ENCODE measurements at places on chromosomes 13 and 19.
A peak's percentile ranks its signal among the peaks of the same experiment; 100 is the strongest.

DNA sequence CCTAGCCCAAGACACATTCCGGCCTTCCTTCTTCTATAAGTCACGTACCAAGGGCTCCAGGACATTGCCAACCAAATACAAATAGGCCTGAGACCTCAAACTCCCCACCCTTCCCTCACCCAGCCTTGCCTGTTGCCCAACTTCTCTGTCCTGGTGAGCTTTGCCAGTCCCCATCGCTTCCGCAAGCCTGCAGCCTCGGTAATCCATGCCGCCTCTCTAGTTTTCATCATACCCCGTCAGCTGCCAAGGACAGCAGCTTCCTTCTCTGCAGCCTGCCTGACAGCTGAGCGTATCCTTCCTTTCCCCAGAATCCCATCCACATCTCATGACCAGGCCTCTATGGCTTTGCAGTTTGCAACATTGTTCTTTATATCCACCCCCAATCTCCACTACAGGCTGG is 36.6 kb upstream of the POMP start:
- H3K27me3 ChIP-seq = no peaks in the 10 kb centered on the region
- no peaks in the 10 kb centered on the region for H3K4me1 ChIP-seq
- H3K36me3 ChIP-seq = no peaks in the 10 kb centered on the region
- H3K27ac ChIP-seq = no peak overlapping the region
- DNase-seq = no peak

- DNase-seq = no peak
- H3K27me3 ChIP-seq = no peaks in the 10 kb centered on the region
- no peaks in the 10 kb centered on the region for H3K36me3 ChIP-seq
- H3K4me3 ChIP-seq = no peak overlapping the region
- no peaks in the 10 kb centered on the region for H3K4me1 ChIP-seq
Observed at GRCh38 chr13:21243045-21243897, 66.8 kb downstream of the MRPL57 start.

GRCh38 chr19:44955505-44956439 is 592 bp downstream of the CLPTM1 start:
- DNase-seq = no peak
- peak overlapping the region; percentile 98 for H3K4me3 ChIP-seq
- H3K27ac ChIP-seq = peak overlapping the region; percentile 78
- no peaks in the 10 kb centered on the region for H3K27me3 ChIP-seq
- no peaks in the 10 kb centered on the region for H3K36me3 ChIP-seq

- no peaks in the 10 kb centered on the region for H3K4me1 ChIP-seq
- DNase-seq = no peak
- H3K27ac ChIP-seq = no peak overlapping the region
- H3K36me3 ChIP-seq = no peaks in the 10 kb centered on the region
- H3K27me3 ChIP-seq = no peaks in the 10 kb centered on the region
Observed at GRCh38 chr19:10365518-10365917, 14.9 kb downstream of the TYK2 start.

DNA sequence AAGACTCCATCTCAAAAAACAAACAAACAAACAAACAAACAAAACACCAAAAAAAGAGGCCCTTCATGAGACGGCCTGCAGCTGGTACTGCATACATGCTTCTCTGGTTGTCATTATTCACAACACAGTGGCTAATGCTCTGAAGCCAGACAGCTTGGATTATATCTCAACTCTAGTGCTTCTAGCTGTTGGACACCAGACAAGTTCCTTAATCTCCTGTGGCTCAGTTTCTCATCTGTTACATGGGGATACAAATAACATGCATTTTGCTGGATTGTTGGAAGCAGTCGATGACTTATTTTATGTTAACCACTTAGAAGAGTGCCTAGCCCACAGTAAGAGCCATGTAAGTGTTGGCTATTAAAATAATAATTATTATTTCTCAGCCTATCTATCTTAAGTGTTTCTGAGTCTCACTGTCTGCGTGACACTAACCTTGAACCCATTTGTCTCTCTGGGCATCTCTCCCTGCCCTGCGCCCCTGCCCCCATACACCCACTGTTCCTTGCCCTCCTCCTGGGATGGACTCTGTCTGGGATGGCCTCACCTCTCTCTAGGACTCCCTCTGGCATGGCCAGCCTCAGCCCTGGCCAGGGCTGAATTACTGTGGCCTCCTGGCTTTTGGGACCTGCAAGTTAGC is 3.1 kb upstream of the JUNB start:
- peak overlapping the region; percentile 99 for H3K27ac ChIP-seq
- peaks cover 2% of the 10 kb centered on the region for H3K36me3 ChIP-seq
- no peak for DNase-seq
- no peaks in the 10 kb centered on the region for H3K27me3 ChIP-seq
- no peak overlapping the region for H3K4me3 ChIP-seq

- peaks cover 6% of the 10 kb centered on the region for H3K4me1 ChIP-seq
- H3K27ac ChIP-seq = peak overlapping the region; percentile 9
- no peak for DNase-seq
- no peaks in the 10 kb centered on the region for H3K27me3 ChIP-seq
- peak overlapping the region; percentile 14 for H3K4me3 ChIP-seq
- no peaks in the 10 kb centered on the region for H3K36me3 ChIP-seq
Observed at GRCh38 chr13:95403349-95404140, 102.3 kb upstream of the ABCC4 start.

GRCh38 chr19:35897706-35898451 is 2.5 kb downstream of the NFKBID start:
- no peak for DNase-seq
- peak overlapping the region; percentile 90 for H3K27ac ChIP-seq
- H3K27me3 ChIP-seq = no peaks in the 10 kb centered on the region
- H3K4me3 ChIP-seq = peak overlapping the region; percentile 88

DNA sequence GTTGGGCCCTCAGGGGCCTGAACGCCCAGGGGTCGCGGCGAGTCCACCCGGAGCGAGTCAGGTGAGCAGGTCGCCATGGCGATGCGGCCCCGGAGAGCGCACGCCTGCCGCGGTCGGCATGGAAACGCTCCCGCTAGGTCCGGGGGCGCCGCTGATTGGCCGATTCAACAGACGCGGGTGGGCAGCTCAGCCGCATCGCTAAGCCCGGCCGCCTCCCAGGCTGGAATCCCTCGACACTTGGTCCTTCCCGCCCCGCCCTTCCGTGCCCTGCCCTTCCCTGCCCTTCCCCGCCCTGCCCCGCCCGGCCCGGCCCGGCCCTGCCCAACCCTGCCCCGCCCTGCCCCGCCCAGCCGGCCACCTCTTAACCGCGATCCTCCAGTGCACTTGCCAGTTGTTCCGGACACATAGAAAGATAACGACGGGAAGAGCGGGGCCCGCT is at the start of gene CCNA1:
Gene CCNA1, plus strand, starts transcription at position 390 of the 439 bp plus-strand sequence. CDS start 562 bp downstream, outside the sequence.
- H3K4me1 ChIP-seq = no peaks in the 10 kb centered on the region
- H3K36me3 ChIP-seq = no peaks in the 10 kb centered on the region
- no peaks in the 10 kb centered on the region for H3K27me3 ChIP-seq

- no peak for DNase-seq
- peaks cover 8% of the 10 kb centered on the region for H3K27me3 ChIP-seq
- H3K36me3 ChIP-seq = no peaks in the 10 kb centered on the region
- peak overlapping the region; percentile 41 for H3K4me3 ChIP-seq
- H3K27ac ChIP-seq = no peak overlapping the region
- peaks cover 9% of the 10 kb centered on the region for H3K4me1 ChIP-seq
Observed at GRCh38 chr13:102399791-102400674, 1.8 kb downstream of the FGF14 start.

- no peak for DNase-seq
- H3K4me1 ChIP-seq = peaks cover 8% of the 10 kb centered on the region
- no peaks in the 10 kb centered on the region for H3K36me3 ChIP-seq
- no peaks in the 10 kb centered on the region for H3K27me3 ChIP-seq
- 0 out of 2 replicates have a peak overlapping the region, but pooled peaks have one; percentile 39 for H3K27ac ChIP-seq
Observed at GRCh38 chr19:45439569-45440258, 16.0 kb upstream of the ERCC1 start.

- H3K4me3 ChIP-seq = no peak overlapping the region
- H3K4me1 ChIP-seq = no peaks in the 10 kb centered on the region
- no peaks in the 10 kb centered on the region for H3K27me3 ChIP-seq
- H3K36me3 ChIP-seq = no peaks in the 10 kb centered on the region
Observed at GRCh38 chr13:60431108-60431700, 34.2 kb downstream of the TDRD3 start.

DNA sequence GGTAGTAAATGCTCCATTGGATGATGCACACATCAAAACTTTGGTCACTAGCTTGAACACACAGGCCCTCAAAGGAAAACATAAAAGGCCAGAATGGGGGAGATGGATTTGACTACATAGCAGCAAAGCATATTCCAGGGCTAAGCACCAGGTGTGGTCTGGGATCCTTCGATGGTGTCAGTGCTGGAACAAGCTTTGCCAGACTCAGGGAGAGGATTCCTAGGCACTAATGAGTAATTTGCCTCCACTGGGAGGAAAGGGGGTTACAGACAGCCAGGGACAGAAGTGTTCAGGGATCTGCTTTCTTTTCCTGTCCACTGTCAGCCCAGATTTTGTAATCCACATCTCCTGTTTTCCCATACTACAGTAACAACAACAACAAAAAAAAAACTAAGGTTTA is 157.2 kb upstream of the OBI1 start:
- no peaks in the 10 kb centered on the region for H3K36me3 ChIP-seq
- H3K27ac ChIP-seq = no peak overlapping the region
- H3K27me3 ChIP-seq = no peaks in the 10 kb centered on the region
- no peaks in the 10 kb centered on the region for H3K4me1 ChIP-seq
- DNase-seq = no peak
- no peak overlapping the region for H3K4me3 ChIP-seq

DNA sequence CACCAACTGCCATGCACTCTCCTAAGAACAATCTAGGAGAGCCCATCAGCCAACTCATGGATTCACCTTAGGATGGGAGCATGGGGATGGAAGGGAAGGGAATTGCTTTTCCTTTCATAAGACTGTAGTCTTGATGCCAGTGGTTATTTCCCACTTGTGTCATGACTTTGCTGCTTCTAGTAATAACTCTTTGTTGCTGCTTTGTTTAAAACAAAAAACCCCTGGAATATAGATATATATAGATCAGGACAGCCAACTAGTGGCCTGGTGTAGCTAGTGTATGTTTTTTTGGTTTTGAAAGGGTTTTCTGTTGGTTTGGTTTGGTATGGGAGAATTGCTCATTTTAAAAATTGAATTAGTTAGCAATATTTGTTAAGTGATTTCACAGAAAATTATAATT is 39.3 kb upstream of the KCTD4 start:
- H3K4me3 ChIP-seq = no peak overlapping the region
- H3K27ac ChIP-seq = no peak overlapping the region
- no peaks in the 10 kb centered on the region for H3K36me3 ChIP-seq
- no peak for DNase-seq

DNA sequence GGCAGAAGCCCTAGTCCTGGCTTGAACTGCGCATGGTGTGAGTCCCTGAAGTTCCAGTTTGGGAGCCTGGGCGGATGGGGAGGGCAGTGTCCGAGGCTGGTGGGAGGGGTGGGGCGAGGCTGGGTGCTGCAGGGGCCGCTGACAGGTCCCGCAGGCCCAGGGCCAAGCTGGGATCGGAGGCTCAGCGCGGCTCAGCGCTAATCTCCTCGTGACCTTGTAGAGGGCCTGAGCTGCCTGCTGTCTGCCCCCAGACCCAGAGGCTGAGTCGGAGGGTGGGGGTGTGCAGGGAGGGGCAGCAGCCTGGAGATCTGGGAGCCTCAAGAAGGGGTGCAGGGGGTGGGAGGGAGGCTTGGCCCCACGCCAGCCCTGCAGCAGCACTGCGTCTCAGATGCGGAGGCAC is 3.0 kb downstream of the ATP1A3 start:
- DNase-seq = no peak
- H3K27ac ChIP-seq = no peak overlapping the region
- H3K36me3 ChIP-seq = no peaks in the 10 kb centered on the region
- H3K4me1 ChIP-seq = no peaks in the 10 kb centered on the region
- no peaks in the 10 kb centered on the region for H3K27me3 ChIP-seq

GRCh38 chr13:78520425-78520824 is 82.9 kb downstream of the POU4F1 start:
- no peaks in the 10 kb centered on the region for H3K4me1 ChIP-seq
- no peak for DNase-seq
- no peaks in the 10 kb centered on the region for H3K27me3 ChIP-seq
- no peaks in the 10 kb centered on the region for H3K36me3 ChIP-seq
- no peak overlapping the region for H3K27ac ChIP-seq

Measured in Panc1 (cell line).